ENCODE measurements at places on chromosomes 5 and 9. TPM values are rescaled to one million over a fixed set of nuclear protein-coding genes. Genes with fewer than 3 reads are reported as not detected.

- peak; percentile 46 for ATAC-seq
These were observed 76.8 kb downstream of the STK10 start for GRCh38 chr5:172110921-172111851.

DNA sequence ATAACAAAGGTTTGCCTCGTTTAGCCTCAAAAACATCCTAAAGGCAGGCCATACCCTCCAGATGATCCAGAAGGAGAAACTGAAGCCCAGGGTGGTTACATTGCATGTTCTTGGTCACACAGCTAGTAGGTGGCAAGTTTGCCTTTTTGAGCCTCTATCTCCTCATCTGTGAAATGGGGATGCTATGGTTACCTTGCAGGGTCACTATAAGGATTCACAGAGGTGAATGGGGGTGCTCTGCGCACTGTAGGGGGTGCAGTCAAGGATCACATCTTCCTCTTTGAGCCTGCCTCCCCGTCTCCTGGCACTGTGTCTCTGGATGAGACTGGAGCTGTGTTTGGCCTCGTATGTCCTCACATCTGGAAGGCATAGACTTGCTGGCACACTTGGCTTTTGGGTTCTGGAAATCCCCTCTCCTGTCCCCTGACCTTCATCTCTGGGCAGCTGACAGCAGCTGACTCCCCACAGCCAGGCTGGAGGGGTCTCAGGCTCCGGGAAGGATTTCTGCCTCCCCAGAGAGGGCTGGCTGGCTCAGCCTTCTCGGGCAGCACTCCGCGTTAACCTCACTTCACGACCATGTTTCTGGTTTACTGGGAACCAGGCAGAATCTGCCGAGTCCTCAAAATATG is 167.7 kb downstream of the RGS3 start:
- ATAC-seq, result no peak

- ATAC-seq, result no peak
These were observed 15.7 kb downstream of the BTNL8 start for GRCh38 chr5:180914646-180915045.

- no peak for ATAC-seq
These were observed 315.7 kb downstream of the MCTP1 start for GRCh38 chr5:94969174-94969573.

DNA sequence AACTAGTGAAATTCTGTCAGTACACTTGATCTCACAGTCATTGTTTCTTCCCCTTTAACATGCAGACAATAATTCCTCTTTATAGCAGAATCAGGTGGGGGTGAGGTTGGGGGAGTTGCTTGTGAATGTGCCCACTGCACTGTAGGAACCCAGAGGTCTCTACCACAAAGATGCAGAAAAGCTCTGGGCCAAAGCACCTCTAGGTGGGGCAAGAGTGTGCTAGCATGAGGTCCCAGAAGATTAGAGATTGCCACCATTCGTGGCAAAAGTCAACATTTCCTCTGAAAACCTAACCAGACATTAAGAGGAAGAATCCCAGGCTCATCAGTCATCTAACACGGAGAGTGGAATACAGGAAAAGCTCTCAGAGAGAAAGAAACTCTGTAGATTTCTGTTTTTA is 74.5 kb downstream of the PTCD2 start:
- no peak for ATAC-seq

AIF1L gene
- total RNA-seq, result 12.0 TPM

GPR151 gene
- not detected for total RNA-seq

PCDHB7 gene
- total RNA-seq, result 3.0 TPM

All from gastroesophageal sphincter (tissue), 4 donors.